CD4-positive, alpha-beta memory T cell (primary cell): ENCODE measurements at places on chromosomes 12 and 14.
A peak's percentile ranks its signal among the peaks of the same experiment; 100 is the strongest.

- peak; percentile 35 for DNase-seq
Measured at GRCh38 chr12:111024205-111024801, 103.9 kb upstream of the MYL2 start.

DNA sequence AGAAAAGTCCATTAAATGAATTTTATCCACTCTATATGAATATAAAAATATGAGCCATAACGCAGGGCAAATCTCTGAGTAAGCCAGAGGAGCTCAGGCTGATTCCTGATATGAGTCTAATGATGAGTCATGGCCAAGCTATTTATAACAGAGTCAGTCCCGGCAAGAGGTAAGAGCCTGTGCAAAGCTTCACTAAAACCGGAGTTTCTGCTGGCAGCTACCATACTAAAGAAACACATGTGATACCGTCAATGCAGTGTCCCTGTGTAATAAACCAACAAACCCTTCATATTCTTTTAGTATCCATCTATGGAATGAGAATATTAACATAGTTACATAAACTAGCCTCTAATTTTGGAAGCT is 319.4 kb downstream of the KCNC2 start:
- no peak for DNase-seq

- DNase-seq, result no peak
Measured at GRCh38 chr12:108784270-108784669, 53.0 kb upstream of the CORO1C start.

DNA sequence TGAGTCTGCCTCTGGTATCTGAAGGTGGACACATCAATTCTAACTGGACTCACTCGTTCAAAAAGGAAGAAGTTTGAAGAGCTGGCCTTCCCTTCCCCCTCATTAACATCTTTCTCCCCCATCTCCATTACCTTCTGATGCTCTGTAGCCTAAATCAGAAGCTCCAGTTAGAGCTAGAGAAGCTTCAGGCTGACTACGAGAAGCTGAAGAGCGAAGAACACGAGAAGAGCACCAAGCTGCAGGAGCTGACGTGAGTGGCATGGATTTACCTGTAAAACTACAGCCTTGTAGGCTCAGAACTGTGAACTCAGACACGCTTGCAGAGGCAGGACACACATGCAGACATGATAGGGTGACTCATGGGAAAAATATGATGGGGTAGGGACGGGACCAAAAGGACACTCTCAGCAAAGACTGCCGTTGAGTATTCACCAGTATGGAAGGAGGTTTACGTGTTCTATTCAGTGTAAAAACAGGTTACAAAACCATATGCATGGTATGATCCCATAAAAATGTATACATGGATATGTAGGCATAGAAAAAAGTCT is 14.3 kb upstream of the PIP4K2C start:
- DNase-seq, result no peak

- no peak for DNase-seq
Measured at GRCh38 chr12:131135786-131136538, 182.3 kb downstream of the ADGRD1 start.
